H7 (cell line): ENCODE measurements at places on chromosomes 11 and 22. TPM values are rescaled to one million over a fixed set of nuclear protein-coding genes. Genes with fewer than 3 reads are reported as not detected.

DNA sequence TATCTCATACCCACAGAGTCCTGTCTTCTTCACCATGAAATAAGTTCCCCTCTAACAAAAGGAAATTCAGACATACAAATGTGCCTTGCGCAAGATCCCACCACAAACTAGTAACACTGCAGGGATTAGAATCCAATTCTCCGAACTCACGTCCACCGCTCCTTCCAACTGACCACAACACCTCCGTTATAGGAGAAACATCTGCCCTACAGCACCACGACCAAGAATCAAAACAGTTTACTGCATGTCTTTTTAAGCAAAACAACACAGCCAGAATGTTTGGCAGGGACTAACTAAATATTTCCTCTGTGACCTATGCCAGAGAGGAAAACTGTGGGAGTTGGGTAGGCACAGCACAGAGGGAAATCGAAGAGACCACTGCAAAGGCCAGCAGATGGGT lies 72.7 kb upstream of the AKIP1 start:
- DNase-seq: no peak

DNA sequence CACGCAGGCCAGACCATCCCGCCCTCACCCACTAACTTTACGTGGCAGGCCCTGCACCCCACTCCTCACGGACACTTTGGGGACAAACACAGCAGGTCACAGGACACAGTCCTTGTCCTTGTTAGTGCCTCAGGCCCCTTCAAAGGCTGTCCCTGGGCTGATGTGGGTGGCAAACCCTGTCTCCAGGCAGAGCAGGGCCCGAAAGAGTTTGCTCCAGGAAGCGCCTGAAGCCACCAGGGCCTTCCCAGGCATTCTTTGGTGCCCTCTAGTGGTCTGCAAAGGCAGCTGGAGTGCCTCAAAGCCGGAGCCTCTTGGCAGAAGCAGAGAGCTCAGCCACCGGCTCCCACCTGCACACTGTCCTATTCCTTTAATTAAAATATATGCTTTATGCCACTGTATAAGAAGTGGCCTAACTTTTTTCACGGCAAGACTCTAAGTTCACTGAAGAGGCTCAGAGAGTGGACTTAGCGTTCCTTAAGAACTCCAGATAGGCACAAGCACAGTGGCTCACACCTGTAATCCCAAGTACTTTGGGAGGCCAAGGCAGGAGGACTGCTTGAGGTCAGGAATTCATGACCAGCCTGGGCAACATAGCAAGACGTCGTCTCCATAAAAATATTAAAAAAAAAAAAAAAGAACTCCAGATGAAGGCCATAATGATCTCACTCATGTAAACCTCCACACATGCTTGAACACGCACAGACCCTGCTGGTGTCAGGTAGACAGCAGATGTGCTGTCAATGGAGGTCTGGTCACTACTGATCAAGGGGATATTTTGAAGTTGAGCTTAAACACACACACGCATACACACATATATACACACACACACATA lies 11.1 kb downstream of the TXN2 start:
- peak; percentile 91 for DNase-seq

DNA sequence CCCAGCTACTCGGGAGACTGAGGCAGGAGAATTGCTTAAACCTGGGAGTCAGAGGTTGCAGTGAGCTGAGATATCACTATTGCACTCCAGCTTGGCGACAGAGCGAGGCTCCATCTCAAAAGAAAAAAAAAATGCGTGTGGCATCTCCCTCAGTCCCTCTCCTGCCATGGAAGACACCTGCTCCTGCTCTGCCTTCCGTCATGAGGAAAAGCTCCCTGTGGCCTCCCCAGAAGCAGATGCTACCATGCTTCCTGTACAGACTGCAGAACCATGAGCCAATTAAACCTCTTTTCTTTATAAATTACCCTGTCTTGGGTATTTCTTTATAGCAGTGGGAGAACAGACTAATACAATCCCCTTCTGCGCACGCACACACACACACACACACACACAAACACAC lies 249.4 kb downstream of the MN1 start:
- DNase-seq: no peak

GRCh38 chr22:42994917-42995562 lies 19.9 kb downstream of the PACSIN2 start:
- no peak for DNase-seq

- no peak for DNase-seq
Measured at GRCh38 chr11:121429556-121429955, 22.6 kb upstream of the SORL1 start.

DNA sequence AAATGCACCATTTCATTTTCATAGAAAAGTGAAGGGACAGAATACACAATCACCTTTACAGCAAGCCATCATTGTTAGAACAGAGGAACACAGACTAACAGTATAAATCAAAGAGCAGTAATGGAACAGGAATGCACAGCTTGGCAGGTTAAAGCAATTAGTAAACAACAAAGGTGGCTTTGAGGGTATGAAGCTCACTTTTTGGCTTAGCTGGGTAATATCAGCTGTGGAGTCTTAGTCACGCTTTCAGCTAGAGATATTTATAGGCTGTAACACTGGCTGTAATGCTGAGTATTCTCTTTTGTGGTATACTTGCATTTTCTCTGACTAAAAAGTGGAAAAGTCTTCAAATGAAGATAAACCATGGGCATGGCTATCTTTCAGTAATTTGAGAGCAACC lies 1780.5 kb downstream of the LRRC4C start:
- DNase-seq: no peak

DNA sequence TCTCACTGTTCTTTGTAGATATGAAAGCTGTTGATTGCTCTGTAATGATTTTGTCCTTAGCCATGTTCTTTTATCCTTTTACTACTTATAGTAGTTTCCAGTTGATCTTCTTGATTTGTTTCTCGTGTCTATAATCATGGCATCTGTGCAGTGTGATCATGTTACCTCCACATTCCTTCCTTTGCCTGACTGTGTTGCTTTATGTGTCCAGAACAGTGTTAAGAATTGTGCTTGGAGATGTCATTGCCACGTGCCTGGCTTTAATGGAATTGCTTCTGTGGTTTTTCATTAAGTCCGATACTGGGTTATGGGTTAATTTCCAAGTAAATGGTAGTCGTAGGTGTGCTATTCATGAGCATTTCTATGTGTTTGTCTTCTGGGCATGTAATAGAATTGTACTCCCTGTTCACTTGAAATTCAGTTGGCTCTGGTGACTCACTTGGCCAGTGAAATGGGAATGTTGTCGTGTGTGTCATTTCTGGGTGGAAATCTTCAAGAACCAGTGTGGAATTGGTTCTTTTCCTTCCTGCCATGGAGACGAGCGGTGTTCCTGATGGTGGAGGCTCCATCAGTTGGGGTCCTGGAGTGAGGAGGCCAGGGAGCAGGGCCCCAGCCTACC lies 6.8 kb downstream of the GTSE1 start:
- DNase-seq: no peak

- DNase-seq: no peak
Measured at GRCh38 chr11:72396041-72396440, 38.3 kb downstream of the CLPB start.

DNA sequence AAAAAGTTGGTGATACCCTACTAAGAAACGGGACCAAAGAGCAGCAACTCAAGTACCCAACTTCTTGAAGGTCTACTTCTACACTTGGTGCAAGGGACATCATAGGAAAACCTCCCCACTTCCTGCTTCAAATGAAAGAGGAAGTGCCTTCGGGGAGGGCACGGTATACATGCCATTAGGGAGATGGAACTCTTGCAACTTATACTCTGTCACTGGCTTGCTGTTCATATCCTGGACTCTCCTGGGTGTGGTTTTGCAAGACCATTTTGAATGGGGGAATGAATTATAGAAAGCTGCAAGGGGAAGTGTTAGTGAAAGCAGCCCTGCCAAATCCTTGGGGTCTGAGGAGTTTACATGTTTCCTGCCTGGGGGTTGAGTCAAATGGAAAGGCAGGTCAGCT lies 41.9 kb downstream of the CSNK2A3 start:
- no peak for DNase-seq

GRCh38 chr11:87137711-87138110 lies 100.0 kb downstream of the TMEM135 start:
- DNase-seq: no peak

DNA sequence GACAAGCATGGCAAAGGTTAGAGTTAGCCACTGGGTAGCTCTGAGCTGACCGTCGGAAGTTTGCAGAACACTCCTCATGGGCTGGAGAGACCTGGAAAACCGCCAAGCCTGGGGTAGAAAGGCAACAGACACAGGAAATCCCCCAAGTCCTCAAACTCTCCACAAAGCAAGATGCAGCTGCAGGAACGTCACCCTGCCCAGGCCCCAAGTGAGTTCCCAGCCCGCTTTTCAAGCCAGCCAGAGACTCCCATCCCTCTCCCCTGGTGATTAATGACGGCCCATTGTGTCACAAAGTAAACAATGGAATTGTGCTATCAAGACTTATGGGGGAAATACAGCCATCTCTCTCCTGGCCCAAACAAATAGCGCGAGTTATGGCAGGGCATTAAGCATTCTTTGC lies 633.0 kb downstream of the TBC1D22A start:
- DNase-seq: no peak

- DNase-seq: no peak
Measured at GRCh38 chr22:46777609-46777970, 15.1 kb downstream of the TBC1D22A start.

- peak; percentile 83 for DNase-seq
Measured at GRCh38 chr22:41799486-41800347, 762 bp upstream of the CCDC134 start.

DNA sequence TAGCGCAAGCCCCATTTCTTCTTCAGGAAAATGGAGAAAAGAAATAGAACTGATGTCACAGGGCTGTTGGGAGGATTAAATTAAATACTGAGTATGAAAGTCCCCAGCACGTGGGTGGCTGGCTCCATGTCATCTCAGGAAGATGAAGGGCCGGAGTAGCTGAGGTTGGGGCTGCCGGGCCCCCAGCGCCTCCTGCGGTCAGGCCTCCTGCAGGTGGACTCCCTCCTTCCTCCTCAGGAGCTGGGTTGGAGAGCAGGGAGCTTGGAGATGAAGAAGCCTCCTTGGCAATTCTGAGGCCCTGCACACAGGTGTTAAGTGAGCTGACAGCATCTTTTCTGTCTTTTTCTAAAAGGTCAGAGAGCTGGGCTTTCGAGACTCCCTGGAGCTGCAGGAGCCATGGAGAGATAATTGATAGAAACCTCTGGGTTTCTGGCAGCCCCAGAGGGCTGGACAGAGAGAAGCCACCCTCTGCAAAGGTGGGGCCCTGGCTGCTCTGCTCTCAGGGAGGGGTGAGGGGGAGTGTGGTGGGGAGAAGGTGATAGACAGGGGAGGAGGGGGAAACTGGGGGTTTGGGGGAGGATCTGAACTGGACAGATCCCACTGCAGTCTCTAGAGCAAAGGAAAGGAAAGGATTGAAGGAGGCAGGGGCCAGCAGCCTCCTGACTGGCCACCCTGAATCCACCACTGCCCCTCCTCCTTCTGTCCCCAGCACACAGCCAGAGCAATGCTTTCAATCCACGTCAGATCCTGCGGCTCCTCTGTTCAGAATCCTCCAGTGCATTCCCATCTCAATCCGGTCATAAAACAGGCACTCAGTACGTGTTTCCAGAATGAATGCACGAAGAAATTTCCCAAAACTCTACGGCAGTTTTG lies 210.8 kb downstream of the CEP164 start:
- DNase-seq: no peak

- peak; percentile 95 for DNase-seq
Measured at GRCh38 chr22:37186228-37186996, 1.6 kb downstream of the C1QTNF6 start.

GRCh38 chr11:121105481-121106195 lies 4.6 kb downstream of the TECTA start:
- DNase-seq: no peak

DNA sequence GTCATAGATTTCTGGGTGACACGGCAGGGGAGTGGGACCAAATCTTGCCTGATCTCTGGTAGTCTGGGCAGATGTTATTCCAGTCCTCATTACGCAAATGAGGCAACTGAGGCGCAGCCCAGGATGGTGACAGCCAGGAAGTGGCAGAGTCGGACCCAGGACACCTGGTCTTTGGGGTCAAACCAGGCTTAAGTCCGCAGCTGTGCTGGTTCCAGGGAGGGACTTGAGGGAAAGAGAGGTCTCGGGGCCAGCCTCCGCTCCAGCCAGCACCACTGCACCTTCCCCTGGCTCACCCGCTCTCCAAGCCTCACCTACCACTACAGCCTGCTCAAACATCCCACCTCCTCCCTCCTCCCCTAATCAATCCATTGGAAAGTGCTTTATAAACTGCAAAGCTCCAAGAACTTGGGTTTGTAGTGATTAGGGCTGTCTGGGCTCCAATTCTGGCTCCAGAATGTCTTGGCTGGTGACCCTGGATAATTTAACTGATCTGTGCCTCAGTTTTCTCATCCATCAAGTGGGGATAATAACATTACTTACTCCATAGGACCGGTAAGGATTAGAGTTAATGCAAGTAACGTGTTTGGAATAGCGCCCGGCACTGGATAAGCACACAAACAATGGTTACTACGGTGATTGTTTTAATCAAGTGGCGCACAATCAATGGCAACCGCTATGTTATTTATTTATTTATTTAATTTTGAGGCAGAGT lies 526 bp upstream of the PNPLA5 start:
- DNase-seq: no peak

DNA sequence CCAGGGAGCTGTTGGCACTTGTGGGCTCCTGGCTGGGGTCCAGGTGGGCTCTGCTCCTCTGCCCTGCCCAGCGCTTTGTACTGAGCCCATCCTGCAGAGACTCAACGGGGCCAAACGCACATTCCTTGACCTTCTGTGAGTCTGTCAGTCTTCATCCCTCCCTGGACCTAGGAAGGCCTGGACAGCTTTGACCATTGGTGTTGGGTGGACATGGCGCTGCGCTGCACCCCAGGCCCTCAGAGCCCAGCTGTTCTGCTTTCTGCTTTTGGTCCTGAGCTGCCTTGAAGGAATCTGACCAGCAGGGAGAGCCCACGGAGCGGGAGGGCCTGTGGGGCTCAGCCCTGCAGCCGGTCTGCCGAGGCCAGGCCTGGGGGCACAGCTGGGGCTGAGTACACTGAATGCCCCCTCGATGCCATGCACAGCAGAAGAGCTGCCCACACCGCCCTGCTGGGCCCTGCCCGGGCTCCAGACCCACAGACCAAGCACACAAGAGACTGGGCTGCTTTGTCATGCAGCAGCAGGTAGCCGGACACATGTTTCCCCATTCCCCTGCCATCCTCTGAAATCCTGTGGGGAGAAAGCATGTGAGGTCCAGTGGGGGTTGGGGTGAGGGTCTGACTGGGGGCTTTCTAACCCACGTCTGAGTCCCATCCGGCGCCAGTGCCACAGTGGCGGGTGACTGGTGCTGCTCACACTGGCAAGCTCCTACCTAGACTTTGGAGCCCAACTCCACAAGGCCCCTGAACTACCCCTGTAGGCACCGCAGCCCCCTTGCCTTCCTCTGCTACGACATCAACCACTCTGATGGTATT lies 24.1 kb upstream of the CCDC188 start:
- DNase-seq: peak; percentile 88

CD3G gene
- total RNA-seq: not detected in 2 replicates

MMP8 gene
- not detected in 2 replicates for total RNA-seq

SLC7A4 gene
- total RNA-seq: not detected in 2 replicates

ZNF70 gene
- 1.7 and 2.3 TPM in 2 replicates for total RNA-seq

CDC42EP2 gene
- total RNA-seq: 0.97 and 1.2 TPM in 2 replicates
